Stromal cell of bone marrow (primary cell): ENCODE measurements at places on chromosomes 13 and 19.

DNA sequence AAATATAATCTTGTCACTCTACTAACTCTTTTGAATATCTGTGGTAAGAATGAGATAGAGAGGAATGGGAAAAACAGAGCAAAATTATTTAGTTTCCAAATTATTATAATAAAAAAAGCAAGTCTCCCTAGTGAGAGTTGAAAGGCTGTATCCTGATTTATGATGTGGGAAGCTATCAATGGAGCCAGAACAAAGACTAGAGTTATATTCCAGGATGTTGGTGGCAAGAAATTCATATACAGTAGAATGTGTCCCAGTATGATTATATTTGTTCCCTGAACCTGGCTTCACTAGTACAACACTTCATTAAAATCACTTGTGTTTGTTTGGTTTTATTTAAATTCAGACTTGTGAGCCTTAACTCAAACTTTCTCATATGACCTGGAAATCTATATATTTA lies 630.3 kb downstream of the GPC5 start:
- no peak for DNase-seq

DNA sequence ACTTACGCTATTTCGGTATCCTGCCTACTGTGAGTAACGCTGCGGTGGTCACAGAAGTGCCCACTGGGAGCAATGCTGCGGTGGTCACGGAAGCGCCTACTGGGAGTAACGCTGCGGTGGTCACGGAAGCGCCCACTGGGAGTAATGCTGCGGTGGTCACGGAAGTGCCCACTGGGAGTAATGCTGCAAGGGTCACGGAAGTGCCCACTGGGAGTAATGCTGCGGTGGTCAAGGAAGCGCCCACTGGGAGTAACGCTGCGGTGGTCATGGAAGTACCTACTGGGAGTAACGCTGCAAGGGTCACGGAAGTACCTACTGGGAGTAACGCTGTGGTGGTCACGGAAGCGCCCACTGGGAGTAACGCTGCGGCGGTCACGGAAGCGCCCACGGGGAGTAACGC lies 52.1 kb upstream of the SOX1 start:
- DNase-seq, result no peak

DNA sequence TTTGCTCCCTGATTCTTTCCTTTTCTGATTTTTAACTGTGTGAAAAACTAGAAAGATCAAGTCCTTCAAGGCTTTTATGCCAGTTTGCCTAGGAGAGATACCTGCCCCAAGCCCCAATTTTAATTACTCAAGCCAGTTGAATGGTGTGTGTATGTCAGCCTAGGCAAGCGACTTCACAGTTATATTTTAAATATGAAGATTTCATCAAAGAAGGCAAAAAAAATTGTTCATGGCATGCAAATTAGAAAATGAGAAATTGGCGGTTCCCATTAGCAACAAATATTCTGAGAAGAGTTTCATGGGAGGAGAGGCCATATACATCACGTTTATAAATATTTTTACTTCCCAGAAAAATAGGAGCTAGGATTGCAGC lies 167.6 kb downstream of the SLC7A1 start:
- no peak for DNase-seq

DNA sequence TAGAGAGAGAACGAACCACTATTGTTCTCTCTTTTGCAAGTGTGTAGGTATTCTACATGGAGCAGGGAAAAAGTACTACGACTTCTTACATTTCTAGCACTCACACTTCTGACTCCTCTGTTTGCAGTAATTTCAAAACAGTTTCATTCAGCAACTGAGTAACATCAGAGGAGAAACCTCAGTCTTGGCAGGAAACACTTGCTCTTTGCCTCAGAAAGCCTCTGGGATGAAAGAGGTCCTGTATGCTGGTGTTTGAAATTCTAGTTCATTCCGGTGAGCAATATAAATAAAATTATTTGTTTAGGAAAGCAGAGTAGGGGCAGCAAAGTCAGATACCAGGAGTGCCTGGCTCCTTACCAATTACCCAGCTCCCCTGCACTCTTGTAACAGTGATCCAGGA lies 595.5 kb downstream of the TBC1D4 start:
- DNase-seq, result peak; percentile 61

DNA sequence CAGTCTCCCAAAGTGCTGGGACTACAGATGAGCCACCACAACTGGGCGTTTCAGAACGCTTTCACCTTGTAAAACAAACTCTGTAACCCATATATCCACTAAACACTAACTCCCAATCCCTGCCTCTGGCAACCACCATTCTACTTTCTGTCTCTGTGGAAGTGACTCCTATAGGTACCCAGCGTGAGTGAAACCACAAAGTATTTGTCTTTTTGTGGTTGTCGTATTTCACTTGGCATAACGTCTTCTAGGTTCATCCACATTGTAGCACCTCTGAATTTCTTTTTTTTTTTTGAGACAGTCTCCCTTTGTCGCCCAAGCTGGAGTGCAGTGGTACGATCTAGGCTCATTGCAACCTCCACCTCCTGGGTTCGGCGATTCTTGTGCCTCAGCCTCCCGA lies 44.8 kb downstream of the BRD4 start:
- DNase-seq, result no peak

GRCh38 chr19:23475477-23475876 lies 80.2 kb upstream of the ZNF91 start:
- DNase-seq, result no peak

GRCh38 chr13:24233351-24233901 lies 72.9 kb downstream of the SPATA13 start:
- DNase-seq, result peak; percentile 19

- DNase-seq, result peak; percentile 17
Observed at GRCh38 chr13:63696055-63696454, 2280.4 kb upstream of the PCDH20 start.

- DNase-seq, result no peak
Observed at GRCh38 chr13:47865883-47866282, 135.2 kb downstream of the SUCLA2 start.

DNA sequence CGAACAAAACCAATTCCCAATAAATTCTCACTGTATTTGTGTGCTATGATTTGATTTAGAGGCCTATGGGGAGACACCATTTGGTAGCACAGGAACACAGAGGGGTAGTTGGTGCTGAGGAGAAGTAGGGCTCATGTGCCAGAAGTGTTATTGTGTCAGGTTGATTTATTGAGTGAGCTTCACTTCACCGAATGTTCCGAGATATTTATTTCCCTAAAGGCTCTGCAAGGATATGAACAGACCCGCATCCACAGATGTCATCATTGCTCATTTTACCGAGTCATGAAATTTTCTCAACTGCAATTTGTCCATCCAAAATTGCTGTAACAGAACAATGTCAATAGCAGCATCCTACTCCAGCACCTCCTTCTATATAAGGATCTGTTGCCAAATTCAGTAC lies 69.5 kb downstream of the DACH1 start:
- DNase-seq, result no peak

- no peak for DNase-seq
Observed at GRCh38 chr13:85266771-85267170, 532.4 kb downstream of the SLITRK6 start.

DNA sequence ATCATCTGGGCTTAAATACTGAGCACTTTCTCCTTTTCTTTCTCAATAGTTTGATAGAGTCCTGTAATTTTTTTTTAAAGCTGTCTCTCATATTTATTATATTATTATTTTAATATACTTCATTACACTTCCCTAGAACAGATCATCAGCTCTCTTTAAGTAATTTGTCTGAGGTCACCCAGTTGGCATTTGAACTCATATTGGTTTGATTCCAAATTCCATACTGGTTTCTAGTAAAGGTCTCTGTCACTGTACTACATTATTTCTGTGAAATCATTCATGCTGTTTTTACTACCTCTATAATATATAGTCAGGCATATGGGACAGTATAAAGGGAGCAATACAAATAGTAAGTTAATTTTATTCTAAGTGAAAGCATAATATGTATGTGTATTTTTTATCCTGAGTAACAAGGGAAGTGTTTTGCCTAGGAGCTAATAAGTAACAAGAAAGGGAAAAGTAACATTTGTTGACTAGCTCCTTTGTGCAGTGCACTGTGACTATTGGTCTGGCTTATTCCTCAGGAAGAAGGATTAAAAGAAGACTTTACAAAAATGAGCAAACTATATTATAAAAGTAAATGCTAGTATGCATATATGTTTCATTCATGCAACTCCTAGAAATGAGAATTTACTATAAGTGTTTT lies 14.3 kb downstream of the LPAR6 start:
- DNase-seq, result no peak

DNA sequence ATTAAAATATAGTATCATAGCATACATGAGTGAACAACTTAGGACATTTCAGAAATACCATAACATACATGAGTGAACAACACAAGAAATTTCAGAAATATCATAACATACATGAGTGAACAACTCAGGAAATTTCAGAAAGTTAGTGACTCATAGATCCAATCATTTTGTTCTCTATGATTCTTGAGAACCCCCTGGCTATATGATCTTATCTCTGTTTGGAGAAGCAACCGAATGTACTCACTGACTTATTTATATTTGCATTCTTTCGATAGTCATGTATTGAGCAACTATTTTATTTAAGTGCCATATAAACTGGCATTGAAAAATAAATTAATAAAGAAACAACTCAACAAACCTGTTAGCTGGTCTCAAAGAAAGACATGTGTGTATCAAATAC lies 251.1 kb downstream of the EFNB2 start:
- no peak for DNase-seq

DNA sequence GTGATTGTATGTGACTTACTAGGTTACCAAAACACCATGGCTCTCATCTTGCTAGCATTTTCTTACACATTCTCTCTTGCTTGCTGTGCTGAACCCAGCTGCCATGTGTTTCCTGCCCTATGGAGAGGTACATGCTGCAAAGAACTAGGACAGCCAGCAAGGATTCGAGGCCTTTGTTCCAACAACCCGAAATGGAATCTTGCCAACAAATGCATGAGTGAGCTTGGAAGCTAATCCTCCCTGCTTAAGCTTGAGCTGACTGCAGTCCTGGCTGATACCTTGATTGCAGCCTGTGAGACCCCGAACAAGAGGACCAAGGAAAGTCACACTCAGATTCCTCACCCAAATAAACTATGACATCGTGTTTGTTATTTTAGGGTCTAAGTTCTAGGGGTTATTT lies 651.2 kb downstream of the SLITRK6 start:
- DNase-seq, result no peak
